ENCODE measurements at places on chromosomes 6 and 20. TPM values are rescaled to one million over a fixed set of nuclear protein-coding genes. Genes with fewer than 3 reads are reported as not detected.

NT5E gene
- 96.7 TPM for total RNA-seq

TSPO2 gene
- total RNA-seq = not detected

SAMD3 gene
- not detected for total RNA-seq

GRCh38 chr6:170082067-170082466, 208.8 kb downstream of the DLL1 start:
- DNase-seq = no peak

GRCh38 chr6:41970436-41970846, 28.8 kb upstream of the CCND3 start:
- DNase-seq = peak; percentile 41

DNA sequence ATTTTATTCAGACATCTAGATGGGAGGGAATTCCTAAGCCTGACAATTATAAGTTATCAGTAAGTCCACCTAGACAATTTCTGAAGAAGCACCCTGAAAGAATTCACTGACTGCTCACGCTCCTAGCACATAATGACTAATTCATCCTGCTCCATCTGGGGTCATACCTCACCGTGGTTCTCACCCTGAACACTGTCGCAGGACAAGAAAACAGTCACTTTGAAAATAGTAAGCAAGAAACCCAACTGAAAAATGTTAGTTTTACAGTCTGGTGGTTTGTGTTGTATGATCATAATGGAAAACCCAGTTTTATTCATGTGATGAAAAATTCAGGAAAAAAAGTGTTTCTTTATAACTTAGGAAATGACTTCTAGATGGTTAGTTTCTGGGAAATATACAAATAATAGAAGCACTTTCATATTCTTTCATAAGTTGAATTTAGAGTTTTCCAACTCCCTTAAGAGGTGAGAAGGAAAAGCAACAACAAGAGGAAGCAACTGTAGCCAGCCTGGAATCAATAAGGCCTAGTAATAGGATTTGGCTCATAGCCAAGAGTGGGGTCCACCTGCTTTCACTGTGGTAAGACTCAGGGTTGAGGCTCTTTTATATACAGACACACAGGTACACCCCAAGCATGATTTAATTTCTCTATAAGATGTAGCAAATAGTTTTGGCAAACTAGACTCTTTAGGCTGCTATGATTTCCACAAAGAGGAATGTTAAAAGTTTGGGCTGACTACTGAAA, 94.1 kb downstream of the HIVEP2 start:
- DNase-seq = peak; percentile 67

- no peak for DNase-seq
Measured at GRCh38 chr6:132750455-132751248, 7.1 kb downstream of the VNN2 start.

GRCh38 chr20:16801919-16802651, 53.9 kb downstream of the OTOR start:
- DNase-seq = peak; percentile 76

MOXD1 gene
- total RNA-seq = 0.34 TPM

EPB41L1 gene
- total RNA-seq = 21.1 TPM

PACRG gene
- total RNA-seq = 0.17 TPM

LY6G5C gene
- 3.6 TPM for total RNA-seq

DNA sequence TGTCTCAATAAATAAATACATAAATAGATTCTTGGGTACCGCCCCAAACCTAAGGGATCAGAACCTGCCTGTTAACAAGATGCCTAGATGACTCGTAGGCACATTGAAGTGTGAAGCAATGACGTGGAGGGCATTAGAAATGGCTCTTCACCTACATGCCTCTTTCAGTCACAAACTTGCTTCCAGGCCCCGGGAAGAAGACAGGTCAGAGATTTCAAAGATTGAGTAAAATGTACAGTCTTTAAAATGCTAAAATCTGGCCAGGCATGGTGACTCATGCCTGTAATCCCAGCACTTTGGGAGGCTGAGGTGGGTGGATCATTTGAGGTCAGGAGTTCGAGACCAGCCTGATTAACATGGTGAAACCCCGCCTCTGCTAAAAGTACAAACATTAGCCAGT, 480.8 kb upstream of the JARID2 start:
- no peak for DNase-seq

- DNase-seq = no peak
Measured at GRCh38 chr6:27111743-27112142, 135.8 kb upstream of the PRSS16 start.

DNA sequence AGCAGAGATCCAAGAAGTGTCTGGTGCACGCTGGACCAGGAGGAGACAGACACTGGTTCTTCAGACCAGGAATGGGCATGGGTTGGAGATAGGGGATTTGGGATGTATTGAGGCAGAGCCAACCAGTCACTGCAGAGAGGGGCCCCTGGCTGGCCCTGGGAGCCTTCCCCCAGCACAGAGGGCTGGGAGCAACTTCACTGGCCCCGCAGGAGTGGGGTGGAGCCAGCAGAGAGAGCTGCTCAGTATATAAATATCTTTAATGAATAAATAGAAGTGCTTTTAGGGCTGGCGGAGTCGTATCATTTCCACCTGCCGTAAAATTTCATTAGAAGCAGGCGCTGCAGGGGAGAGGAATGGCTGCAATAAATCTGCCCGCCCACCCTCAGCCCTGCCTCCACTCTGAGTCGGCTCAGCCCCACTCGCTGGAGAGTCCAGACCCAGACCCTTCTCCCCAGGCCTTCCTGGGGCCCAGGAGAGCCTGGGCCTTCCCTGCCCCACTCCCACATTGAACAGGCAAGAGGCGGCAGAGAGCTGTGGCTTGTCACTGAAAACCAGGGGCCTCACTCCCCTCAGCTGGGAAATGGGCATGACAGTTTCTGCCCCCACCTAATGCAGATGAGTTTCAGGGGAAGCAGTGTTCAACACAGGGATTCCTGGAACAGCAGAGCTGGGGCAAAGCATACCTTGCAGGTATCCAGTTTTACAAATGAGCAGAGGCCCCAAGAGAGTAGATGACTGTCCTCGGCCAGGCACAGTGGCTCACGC, 23.9 kb upstream of the VSTM2L start:
- no peak for DNase-seq

PSORS1C2 gene
- total RNA-seq = not detected

- no peak for DNase-seq
Measured at GRCh38 chr20:24081077-24081476, 92.5 kb upstream of the GGTLC1 start.

DNA sequence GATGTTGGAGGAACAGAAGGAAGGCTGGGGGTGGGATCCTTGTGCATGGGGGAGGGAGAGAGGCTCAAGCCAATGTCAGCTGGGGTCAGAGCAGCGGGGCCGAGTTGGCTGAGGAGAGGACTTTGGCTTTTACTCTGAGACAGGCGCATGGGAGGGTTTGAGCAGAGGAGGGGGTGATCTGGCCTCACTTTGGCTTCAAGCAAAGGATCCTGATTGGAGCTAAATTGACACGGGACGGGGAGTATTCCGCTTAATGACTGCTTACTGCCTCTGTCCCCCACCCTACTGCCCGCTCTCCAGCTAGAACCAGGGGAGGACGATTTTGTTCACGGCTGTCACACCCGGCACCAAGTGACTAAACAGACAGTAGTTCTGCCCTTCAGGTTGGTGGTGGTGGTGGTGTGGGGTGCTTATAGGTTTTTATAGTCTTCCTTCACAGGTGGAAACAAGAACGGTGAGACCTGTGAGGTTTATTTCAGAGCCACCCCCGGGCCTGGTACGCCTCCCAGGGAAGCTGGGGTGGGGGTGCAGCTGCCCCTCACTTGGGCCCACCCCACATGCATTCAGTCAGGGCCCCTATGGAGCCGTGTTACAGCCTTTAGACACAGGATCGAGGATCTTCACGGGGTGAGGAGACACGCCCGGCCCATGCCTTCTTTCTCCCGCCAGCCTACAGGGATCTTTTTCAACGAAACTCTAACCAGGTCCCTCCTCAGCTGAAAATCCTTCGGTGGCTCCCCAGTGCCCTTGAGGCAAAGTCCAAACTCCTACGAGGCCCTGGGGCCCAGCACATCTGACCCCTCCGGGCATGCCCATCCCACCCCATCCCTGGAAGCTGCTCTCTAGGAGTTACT, 1.3 kb upstream of the SNAI1 start:
- no peak for DNase-seq

DNA sequence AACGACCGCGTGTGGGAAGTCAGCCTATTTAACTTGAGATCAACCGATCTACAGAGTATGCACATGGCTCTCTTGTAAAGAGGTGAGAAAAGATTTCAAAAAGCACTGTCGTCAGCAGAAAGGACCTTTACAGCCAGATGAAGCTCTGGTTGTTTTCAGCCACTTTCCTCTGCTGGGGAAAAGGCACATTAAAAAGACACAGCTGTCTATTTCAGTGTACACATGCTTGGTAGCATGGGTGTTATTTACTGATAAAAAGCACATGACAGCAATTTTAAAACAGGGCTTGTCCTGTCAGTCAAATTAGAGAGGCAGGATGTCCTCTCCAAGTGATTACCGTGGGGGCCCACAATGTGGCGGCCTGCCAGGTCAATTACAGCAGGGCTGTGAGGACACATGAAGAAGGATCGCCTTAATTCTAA, 188.9 kb downstream of the PRKN start:
- DNase-seq = no peak

IRF4 gene
- total RNA-seq = not detected

DNA sequence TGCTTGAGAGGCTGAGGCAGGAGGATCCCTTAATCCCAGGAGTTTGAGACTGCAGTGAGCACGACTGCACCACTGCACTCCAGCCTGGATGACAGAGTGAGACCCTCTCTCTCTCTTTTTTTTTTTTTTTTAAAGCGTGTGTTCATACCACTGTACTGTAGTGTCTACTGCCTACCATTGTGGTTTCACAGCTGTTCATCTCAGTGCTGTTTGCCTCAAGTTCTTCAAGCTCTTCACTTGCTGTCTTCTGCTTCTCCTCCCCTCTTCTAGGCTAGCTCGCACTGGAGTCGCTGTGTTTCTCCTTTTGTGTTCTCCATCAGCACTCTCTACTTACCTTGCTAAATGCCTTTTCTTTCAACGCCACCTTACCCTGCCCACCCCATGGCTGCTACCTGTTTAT, 7.4 kb downstream of the FOXO3 start:
- DNase-seq = no peak

- DNase-seq = no peak
Measured at GRCh38 chr6:54916858-54917257, 70.3 kb downstream of the FAM83B start.

LAMA4 gene
- total RNA-seq = 842 TPM

DNA sequence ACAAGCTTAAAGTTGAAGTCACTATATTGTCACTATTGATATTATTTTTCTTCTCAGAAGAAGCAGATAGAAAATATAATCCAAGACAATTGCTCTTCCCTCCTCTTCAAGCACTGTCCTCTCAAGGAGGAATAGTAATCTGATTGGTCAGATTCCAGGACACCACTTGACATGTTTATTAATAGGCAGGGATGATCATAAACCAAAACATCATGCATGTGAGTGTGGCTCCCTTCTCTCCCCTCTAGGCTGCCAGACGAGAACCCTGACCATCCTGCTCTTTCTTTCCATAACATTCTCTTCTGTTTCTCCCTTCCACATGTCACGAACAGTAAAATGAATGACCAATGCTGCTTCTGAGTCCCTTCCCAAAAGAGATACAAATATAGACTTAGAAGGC, 7.5 kb downstream of the ATG5 start:
- DNase-seq = no peak

BNIP5 gene
- total RNA-seq = not detected

DNA sequence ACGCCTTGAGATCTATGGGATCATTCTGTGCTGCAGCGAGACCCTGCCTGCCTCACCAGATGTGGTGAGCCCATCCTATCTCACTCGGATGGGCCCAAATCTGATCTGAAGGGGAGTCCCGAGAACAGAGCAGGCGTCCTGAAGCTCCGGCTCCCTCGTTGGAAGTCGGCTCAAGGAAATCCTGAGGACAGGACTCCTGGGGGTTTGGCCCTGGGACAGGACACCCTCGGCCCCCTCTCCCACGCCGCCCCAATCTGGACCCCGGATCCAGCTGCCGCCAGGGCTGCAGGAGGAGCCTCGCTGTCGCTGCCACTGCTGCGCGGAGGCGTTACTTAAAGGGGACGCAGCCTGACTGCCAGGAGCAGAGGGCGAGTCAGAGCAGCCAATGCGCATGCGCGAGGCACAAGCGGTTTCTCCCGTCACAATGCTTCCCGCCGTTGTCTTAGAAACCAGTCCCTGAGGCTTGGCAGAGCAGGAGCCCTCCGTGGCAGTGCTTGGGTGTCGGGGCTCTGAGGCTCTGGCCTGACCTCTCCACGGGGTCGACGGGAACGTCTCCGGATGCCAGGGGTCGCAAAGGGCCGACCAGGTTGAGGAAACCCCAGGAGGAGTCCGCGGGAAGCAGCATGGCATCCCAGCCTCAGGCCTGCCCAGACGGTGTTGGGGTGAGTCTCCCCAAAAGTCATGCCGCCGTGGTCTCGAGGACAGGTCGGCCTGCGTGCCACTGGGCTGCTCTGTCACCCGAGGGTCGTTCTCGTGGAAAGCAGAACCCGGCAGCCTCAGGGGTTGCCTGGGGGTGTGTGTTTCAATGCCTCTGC, 1567.8 kb upstream of the DEFB115 start:
- DNase-seq = no peak

THBD gene
- 33.4 TPM for total RNA-seq

GRCh38 chr20:25750765-25751696, 54.4 kb upstream of the ZNF337 start:
- peak; percentile 35 for DNase-seq

DNA sequence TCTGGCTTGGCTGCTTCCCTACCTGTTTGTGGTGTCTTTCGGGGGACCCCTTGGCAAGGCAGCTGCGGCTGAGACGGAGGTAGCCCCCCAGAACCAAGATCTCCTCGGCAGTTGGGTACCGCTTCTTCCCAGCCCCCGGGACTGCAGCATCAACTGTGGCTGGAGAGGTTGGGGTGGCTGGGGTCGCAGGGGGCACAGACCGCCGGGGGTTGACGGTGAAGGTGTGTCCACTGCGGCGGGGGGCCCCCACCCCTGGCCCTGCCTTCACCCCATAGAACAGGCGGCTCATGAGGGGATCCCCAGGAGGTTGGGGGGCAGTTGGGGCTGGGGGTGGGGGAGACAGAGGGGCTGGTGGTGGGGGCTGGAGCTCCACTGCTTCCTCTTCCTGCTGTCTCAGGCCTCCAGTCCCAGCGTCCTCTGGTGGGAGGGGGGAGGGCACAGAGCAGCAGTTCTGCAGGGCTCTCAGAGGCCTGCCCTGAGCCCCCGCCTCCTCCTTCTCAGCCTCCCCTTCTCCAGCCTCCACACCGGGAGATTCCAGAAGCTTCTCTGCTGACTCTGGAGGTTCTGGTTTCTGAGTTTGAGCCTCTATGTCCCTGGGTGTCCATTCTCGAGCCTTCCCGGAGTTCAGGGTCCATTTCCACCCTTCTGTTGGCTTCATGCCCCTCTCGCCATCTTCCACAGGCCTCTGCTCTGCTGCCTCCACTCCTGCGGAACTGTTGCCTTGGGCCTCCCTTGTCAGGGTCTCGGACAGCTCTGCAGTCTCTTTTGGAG, 1.9 kb downstream of the PPP1R18 start:
- DNase-seq = peak; percentile 70

KIAA0408 gene
- total RNA-seq = not detected

DNA sequence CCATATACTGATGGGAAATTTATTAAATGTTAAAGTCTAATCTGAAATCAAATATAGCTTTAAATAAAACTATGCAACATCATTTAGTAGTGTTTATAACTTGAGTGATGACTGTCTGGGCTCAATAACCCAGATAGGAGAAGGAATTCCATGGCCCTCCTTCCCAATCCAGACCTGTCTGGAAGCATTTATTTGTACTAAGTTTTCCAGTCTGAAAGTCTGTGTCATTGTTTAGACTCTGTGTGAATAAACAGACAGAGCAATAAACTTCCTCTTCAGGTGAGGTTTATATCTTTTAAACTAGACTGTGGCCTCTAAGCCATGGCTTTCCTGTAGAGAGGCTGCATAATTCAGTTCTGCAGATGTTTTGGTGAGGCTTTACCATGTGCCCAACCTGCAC, 176.4 kb downstream of the SOX4 start:
- no peak for DNase-seq

PRL gene
- total RNA-seq = not detected

- DNase-seq = peak; percentile 89
Measured at GRCh38 chr6:144265390-144265789, 19.7 kb upstream of the UTRN start.

RAB44 gene
- not detected for total RNA-seq

Measured in dermis blood vessel endothelial cell (primary cell).